NCI-H187 (cell line): ENCODE measurements at places on chromosomes 1 and 21.

GRCh38 chr1:204278958-204279357 is 65.2 kb upstream of the GOLT1A start:
- no peak for DNase-seq

DNA sequence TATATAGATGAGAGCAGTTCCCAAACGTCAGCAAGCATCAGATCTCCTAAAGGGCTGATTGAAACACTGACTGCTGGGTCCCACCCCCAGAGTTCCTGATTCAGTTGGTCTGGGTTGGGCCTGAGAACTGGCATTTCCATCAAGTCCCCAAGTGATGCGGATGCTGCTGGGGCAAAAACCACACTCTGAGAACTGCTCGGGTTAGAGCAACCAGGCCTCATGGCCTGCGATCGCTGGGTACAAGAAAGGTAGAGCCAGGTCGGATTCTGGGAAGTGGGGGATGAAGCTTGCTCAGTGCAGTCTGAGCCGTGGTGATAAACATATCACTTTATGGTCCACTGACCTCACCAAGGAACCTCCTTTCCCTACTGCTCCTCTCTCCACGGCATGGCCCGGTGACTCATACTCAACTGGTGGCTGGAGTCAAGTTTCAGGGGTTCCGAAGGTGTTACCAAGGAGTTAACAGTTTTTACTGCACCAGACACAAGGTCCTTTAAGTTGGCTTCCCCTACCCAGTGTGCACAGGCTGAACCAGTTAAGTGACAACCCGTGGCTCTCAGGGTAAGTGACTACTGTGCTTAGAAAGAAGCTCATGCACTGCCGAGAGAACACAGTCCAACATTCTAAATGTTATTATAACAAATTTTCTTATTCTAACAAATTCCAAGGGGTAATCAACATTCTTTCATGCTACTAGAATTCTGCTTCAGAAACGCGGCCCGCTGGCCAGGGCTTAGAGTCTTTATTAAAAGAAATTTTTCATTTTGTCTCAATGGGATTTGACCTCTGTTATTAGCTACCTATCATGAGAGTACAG is 153.5 kb downstream of the TGFBR3 start:
- DNase-seq, result no peak

DNA sequence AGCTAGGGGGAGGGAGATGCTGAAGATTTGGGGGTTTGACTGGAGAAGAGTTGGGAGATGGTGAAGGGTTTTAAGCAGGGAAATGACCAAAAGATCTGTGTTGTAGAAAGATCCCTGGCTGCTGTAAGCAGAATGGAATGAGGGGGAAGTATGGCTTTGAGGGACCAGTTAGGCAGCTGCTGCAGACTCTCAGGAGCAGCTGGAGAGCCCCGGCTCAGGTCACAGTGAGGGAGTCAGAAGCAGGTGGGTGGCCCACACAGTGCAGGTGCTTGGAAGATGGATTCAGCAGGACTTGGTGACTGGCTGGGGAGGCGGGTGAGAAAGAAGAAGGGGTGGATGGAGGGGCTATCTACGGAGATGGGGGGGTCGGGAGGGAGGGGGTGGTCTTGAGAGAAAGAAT is 35.7 kb downstream of the EDN2 start:
- DNase-seq, result no peak

GRCh38 chr1:31054958-31055481 is 10.5 kb downstream of the PUM1 start:
- DNase-seq, result no peak

GRCh38 chr1:162463021-162463420 is 34.6 kb upstream of the UHMK1 start:
- DNase-seq, result no peak

DNA sequence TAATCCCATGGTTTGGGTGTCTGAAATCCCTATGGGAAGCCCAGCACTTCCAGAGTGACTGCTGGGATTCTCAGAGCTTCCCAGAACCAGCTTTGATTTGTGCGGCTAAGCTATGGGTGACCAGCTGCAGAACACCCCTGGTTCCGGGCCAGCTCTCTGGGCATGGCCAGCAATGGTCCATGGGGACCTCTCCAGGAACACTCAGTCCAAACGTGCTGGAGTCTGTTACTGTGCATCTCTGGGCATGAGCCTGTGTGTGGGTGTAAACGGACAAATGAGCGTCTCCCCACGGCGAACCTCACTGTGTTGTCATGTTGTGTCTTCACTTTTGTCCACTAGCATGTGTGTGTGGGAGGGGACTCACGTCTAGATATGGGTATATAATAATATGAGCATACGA is 54.4 kb downstream of the MAB21L3 start:
- no peak for DNase-seq

DNA sequence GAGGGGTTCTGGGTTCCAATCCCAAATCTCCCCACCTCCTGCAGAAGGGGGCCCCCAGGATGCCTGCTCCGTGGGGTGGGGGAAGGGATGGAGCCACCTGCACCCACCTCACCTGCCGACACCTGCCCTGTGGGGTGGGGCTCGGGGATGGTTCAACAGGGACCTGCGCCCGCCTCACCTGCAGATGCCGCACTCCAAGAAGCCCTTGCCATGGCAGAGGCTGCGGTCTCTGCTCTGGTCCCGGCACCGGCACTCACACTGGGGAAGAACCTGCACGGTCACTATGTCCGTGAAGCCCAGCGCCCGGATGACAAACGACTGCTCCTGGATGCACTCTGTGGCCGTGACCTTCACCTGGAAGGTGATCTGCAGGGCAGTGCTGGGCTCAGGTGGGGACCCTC is 18.1 kb upstream of the PTTG1IP start:
- no peak for DNase-seq

GRCh38 chr1:87154384-87154783 is 174.3 kb upstream of the LMO4 start:
- no peak for DNase-seq

- DNase-seq, result no peak
These were observed 2.8 kb downstream of the DNAJC8 start for GRCh38 chr1:28229996-28230395.

DNA sequence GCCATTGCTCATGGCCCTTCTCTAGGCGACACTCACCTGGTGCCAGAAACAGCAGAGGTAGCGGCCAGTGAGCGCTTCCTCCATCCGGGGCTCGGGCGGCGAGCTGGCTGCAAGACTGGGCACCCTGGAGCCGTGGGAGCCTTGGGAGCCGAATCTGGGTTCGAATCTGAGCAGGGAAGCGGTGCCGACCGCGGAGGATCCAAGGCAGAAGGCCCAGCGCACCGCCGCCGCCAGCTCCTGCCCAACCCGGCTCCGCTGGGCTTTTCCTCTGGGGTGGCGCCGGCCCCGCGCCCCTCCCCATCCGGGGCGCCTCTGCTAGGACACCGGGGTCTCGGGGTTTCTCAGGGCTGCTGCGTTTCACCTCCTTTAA is 1.7 kb upstream of the PRDM16 start:
- no peak for DNase-seq

DNA sequence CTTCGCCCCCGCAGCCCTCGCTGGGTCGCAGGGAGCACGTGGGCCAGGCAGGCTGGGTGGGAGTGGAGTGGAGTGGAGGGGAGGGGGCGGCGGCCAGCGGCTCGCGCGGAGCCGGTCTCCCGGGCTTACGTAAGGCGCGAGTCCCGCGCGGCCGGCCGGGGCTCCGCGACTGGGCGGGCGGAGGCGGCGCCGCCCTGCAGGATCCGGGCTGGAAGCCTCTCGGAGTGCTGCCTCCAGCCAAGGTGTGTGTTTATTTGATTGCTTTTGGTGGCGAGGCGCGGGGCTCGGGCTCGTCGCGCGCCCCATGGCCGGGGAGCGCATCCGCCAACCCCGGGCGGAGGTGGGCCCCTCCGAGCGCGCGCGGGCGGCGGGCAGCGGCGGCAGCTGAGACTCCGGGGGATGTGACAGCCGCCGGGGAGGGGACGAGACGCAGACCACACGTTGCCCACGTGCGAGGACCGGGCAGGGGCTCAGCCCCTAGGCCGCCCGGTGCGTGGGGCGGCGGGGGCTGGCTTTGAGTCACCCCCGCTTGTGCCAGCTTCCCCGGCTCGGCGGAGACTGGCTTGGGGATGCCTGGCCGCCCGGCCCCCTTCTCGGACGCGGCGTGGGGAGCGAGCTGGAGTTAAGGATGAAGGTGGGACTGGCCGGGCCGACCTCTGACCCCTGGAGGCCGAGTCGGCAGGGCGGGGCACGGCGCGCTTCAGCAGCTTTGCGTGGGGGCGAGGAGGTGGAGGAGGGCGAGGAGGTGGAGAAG is 402 bp upstream of the AK4 start:
- no peak for DNase-seq

DNA sequence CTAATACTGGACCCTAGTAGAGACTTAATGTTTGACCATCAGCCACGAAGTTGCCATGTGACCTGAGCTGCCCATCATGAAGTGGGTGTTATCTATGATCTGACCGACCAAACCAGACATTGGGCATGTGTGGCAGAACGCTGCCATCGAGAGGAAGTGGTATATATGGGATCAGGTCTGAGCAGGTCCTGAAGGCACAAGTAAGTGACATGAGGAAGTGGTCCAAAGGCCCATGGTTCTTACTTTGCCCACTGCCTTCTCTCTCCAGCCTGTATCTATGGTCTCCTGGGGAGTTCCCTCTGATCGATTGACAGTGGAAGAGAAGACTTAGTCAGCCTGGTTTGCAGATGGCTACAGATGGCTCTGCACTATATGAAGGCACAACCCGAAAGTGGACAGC is 7.9 kb downstream of the SPSB1 start:
- DNase-seq, result no peak

DNA sequence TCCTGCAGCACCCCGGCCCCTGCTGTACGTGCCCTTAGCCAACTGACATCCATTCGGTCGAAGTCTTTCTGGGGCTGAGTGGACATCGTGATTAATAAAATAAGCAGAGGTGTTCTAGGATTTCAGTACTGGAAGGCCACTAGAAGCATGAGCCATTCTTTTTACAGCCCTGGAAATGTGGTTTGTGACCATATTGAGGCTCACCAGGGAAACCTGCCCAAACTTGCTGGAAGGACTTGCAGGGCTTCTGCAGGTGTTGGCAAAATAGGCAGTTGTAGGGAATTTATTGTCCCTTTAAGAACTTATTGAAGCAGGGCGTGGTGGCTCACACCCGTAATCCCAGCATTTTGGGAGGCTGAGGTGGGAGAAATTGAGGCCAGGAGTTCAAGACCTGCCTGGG is 80.8 kb downstream of the DOP1B start:
- DNase-seq, result no peak

GRCh38 chr1:35637401-35637809 is 3.9 kb downstream of the PSMB2 start:
- no peak for DNase-seq

- no peak for DNase-seq
These were observed 39.5 kb downstream of the EPHB2 start for GRCh38 chr1:22749919-22750684.

DNA sequence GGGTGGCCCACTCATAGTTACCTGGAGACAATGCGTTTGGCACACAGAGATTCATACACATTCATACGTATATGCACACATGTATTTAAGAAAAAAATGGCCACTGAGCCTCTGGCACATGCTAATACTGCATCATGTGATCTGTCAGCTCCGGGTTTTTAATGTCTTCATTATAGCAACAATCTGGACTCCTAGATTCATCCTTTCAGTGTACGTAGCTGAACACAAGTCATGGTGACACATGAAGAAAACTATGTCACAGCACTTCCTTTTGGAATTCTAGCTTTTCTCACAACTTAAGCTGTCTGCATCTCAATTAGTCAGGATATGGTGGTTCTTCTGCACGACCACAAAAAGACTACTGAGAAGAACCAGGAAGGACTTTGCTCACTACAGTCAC is 24.7 kb downstream of the HSF2BP start:
- DNase-seq, result no peak

DNA sequence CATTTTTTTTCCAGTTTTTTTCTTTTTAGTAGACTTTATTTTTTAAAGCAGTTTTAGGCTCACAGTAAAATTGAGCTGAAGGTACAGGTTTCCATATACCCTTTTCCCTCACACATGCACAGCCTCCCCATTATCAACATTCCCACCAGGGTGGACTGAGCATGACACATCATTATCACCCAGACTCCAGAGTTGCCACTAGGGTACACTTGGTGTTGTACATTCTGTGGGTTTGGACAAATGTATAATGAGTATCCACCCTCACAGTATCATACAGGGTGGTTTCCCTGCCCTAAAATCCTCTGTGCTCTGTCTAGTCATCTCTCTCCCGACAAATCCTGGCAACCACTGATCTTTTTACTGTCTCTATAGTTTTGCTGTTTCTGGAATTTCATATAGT is 3.0 kb upstream of the AIM2 start:
- DNase-seq, result no peak

DNA sequence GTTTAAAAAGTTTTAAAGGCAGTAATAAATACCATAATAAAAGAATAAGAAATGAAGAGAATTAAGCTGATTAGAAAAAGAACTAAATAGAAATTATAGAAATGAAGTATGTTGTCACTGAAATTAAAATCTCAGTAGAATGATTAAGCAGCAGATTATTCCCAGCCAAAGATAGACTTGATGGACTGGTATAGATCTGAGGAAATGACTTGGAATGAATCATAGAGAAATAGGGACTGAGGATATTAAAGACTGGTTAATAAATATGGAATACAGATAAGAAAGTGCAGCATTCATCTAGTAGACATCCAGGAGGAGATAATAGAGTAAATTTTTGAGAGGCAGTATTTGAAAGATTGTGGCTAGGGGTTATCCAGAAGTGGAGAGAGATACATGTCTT is 28.7 kb downstream of the MARK1 start:
- DNase-seq, result no peak

GRCh38 chr1:21277180-21277579 is 13.1 kb downstream of the ECE1 start:
- DNase-seq, result no peak

- no peak for DNase-seq
These were observed 8.7 kb downstream of the UBIAD1 start for GRCh38 chr1:11281518-11282331.

DNA sequence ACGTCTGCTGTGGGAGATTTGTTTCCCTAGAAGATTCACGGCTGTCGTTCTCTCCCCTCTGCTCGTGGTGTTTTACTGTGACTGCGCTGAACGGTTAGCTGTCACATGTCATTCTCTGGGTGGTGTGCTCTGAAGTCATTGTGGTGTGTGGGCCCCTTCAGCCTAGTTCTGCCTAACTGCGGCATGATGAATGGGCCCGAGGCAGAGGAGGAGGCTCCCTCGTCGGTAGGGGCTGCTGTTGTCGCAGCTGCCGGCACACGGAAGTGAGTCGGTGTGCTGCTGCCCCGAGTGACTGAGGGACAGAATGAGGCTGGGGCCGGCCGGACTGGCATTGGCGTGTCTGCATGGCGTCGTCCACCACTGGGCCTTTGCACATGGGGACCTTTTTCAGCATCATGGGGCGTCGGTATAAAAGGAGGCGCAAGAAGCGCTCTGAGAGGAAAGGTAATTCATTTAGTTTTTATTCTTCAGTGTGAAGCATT is 77.9 kb downstream of the ADARB1 start:
- DNase-seq, result no peak

DNA sequence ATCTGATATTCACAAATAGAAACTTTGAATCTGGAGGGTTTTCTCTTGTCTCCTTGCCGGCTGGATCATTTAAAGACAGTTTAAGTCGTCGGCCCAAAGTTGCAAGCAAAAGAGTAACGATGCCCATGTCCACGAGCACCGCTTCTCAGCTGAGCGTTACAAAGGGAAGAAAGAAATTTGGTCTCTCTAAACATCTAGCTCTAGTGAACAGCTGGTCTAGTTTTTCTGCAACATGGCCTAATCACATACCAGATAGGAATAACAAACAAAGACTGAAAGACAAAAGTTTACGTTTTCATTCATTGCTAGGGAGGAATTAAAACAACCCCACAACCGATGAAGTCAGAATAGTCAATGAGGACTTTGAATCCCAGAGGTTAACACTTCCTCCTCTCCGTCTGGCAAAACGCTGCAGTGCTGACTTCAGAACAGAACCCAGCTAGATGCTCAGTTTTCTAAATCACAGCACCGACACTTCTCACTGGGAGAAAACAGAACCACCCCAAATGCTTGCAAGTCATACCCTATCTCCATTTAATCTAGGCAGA is 69.4 kb downstream of the NTPCR start:
- DNase-seq, result no peak
